ENCODE measurements at places on chromosomes 1 and 21.

DNA sequence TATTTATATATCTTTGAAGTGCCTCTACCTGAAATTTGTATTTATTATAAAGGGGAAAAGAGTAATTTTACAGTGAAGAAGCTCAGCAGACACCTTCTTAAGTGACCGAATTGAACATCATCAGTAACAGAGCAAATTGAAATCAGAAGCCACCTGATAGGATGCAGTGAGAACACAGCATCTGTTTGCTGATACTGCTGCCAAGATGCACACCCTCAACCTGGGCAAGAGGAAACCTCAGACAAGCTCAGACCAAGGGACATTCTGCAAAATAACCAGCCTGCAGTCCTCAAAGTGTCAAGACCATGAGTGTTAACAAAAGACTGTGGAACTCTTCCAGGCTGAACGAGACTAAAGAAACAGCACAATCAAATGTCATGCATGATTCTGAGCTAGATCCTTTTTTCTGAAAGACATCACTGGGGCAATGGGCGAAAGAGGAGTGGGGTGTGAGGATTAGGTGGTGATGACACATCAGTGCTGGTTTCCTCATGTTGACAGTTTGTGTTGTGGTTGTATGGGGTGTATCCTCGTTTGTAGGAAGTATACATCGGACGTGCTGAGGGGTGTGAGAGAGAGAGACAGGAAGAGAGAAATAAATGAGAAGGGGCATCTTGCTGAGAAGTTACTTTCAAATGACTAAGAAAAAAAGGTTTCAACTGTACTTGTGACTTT is 103.7 kb downstream of the ABCA4 start:
- DNase-seq: no peak

DNA sequence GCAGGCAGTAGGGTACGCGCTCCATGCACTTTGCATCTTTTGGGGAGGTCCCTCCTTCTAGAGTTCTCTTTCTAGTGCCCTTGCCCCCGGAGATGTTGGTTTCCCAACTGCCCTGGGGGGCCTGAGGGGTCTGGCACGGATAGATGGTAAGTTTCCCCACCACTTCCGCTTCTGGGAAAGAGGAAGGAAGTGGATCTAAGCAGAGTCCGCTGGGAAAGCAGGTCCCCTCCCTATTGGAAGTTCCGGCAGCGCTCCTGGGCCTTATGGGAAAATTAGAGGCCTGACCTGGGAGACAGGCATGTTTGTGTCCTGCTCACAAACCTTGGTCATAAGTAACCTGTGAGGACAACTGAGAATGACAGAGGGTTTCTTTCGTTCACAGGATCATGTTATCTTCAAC is 274.4 kb downstream of the RPS6KC1 start:
- no peak for DNase-seq

DNA sequence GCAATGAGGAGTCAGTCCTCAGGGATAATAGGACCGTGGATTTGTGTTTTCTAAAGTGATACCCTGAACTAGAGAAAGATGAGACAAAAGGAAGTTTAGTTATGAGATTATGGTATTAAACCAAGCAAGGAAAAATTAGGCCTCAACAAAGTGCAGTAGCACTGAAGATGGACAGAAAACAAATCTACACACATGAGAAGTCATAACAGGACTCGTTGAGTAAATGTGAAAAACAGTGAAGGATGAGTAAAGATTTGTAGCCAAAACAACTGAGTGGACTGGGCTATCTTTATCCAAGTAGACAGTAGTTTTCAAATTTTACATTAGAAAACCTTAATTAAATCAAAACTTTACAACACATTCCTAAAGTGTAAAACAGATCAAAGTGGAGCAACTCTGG is 15.0 kb downstream of the EPRS1 start:
- DNase-seq: no peak

- no peak for DNase-seq
These were observed 163.9 kb downstream of the LRRC40 start for GRCh38 chr1:70041317-70042045.

All from NCI-H526 treated with DMSO at 0.1 percent for 48 hours (cell line).